ENCODE measurements at places on chromosomes 13 and 19.

GRCh38 chr19:12543855-12544254 lies 7.4 kb downstream of the ZNF564 start:
- DNase-seq, result no peak

DNA sequence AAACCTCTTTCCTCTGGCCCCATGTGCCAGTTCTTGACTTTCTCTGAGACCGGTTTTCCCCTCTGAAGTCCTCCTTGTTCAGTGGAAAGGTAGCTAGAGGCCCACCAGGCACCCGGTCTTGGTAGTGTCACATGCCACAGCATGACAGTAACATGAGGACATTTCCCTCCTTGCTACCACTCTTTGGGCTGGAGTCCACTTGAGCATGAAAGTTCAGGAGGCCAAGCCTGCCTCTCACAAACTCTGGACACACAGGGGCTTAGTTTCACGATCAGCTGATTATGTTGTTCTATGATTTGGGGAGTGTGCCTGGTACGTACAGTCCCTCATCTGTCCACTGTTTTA lies 45.6 kb downstream of the NFIX start:
- no peak for DNase-seq

DNA sequence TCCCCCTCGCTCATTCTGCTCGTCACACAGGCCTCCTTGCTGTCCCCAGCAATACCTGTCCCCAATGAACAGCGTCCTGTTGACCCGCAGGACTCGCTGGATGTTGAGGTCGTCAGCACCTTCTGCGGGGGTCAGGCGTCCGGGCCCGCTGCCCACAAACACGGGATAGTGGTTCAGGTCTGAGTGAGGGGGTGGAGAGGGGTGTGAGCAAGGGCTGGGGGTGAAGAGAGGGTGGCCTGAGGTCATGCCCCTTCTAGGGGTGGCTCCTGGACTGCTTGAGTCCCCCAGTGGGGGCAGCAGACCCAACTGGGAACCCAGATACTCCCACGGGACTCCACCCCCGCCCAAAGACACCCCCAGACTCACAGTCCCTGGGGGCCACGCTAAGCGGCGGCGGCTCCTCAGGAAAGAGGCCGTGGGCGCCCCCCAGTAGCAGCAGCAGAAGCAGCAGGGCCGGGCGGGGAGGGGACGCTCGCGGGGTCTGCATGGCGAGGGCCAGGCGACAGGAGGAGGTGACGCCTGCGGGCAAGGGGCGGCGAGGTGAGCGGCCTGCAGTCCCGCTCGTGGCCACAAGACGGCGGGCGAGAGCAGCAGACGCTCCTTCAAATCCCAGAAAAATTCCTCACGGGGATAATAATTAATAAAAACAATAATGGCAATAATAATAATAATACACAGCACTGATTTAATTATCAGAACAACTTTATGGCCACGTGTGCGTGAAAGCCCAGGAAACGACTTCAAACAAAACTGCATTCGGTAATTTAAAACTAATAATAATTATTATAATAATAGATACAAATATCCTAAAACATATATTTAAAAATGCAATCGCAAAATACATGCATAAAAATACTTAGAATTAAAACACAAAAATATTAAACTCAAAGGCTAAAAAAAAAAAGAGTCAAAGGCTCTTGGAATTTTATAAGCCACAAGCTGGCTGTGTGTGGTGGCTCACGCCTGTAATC lies 1.2 kb downstream of the SEMA6B start:
- no peak for DNase-seq

- peak; percentile 94 for DNase-seq
Measured at GRCh38 chr19:10085641-10086590, at the start of gene SHFL. TSS of gene SHFL (plus strand) at chr19:10086317. CDS start at chr19:10086428, 111 bp downstream.

GRCh38 chr19:23255700-23256099 lies 5.5 kb upstream of the ZNF724 start:
- DNase-seq, result no peak

- DNase-seq, result no peak
Measured at GRCh38 chr19:51227326-51227725, 2.4 kb downstream of the CD33 start.

GRCh38 chr19:31947436-31948115 lies 397.8 kb upstream of the ZNF507 start:
- DNase-seq, result no peak

DNA sequence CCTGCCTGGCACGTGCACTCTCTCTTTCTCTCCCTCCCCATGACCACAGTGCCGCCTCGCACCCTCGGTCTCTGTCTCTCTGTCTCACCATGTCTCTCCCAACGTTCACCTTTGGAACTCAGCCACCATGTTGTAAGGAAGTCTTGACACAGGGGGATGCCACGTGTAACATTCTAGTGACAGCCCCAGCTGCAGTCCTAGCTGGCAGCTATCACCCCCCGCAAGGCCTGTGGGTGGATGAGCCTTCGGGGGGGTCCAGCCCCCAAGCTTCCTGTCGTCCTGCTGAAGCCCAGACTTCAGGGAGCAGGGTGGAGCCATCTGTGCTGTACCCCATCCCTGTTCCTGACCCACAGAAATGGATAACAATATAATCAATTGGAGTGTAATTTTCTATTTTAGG lies 118.5 kb downstream of the SOX1 start:
- DNase-seq, result no peak

- DNase-seq, result no peak
Measured at GRCh38 chr19:48807590-48808308, 3.1 kb downstream of the BCAT2 start.

- no peak for DNase-seq
Measured at GRCh38 chr13:51822106-51822815, 18.3 kb upstream of the DHRS12 start.

DNA sequence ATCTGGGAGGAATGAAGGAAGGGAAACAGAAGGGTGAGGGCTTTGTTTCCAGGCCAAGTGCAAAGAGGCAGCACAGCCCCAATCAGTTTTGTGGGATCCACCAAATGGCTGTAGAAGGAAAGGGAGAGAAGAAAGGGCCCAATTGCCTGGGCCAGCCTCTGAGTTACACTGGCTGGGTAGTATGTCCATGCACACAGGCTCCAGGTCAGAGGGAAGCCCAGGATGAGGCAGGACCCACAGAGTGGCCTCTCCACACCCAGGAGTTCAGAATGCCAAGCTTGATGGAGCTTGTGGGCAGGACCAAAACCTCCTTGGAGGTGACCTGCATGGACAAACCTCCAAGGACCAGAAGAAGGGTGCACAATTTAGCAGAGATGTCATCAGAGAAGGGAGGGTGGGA lies 178.2 kb upstream of the TSHZ3 start:
- no peak for DNase-seq

DNA sequence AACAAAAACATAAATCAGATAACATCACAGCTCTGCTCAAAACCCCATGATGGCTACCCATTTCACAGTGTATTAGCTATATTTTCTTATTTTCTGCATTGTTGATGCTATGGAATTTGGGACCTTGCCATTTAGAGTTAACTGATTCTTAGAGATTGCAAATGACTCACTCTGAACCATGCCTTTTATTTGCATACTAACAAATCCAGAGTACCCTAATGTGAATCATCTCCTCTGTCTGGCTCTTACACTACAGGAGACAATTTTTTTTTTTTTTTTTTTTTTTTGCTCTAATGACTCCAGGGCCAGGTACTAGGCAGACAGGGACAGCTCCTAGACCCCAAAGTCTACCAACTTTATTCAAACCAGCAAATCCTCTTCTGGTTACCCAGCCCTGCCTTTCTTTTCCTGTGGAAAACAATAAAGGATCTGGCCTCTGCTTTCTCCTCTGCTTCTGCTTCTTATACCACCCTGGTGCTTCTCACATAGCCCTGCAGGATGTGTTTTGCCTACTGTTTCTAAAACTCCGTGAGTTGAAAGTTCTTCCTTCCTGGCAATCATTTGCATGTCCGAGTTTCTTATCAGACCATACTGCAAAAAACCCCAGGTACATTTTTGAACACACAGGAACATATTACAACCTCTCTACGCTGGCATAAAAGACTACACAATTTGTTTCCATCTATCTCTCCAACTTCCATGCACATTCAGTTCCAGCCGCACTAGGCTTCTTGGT lies 10.6 kb upstream of the ZNF460 start:
- DNase-seq, result no peak

DNA sequence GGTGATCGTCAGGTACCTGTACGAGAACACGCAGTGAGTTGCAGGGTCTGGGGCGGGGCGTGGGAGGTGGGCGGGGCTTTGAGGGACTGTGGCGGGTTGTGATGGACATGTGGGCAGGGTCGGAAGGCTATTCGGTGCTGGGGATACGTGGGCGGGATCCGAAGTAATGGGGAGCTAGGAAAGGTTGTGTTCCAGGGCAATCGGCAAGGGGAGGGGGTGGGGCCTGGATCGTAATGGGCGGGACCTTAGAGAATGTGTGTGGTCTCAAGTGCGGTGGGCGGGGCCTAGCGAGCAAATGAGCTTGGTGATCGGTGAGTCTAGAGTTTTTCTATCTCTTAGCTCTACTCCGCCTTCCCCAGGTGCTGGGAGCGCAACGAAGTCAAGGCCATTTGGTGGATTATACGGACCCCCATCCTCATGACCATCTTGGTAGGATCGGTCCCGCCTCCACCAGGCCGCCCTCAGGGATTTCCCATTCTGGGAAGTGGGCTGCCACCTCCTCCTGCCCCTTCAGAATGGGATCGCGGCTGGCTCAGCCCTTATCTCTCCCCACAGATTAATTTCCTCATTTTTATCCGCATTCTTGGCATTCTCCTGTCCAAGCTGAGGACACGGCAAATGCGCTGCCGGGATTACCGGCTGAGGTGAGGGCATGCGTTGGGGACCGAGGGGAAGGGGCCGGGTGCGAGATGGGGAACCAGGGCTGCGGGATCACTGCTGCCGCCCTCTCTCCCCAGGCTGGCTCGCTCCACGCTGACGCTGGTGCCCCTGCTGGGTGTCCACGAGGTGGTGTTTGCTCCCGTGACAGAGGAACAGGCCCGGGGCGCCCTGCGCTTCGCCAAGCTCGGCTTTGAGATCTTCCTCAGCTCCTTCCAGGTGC lies 9.6 kb downstream of the GIPR start:
- peak; percentile 87 for DNase-seq

- no peak for DNase-seq
Measured at GRCh38 chr19:35805526-35806102, 7.0 kb downstream of the PRODH2 start.

- DNase-seq, result no peak
Measured at GRCh38 chr19:2033115-2033824, 17.8 kb upstream of the BTBD2 start.
